Hepatocyte (in vitro differentiated cells): ENCODE measurements at places on chromosomes 1 and 21. TPM values are rescaled to one million over a fixed set of nuclear protein-coding genes. Genes with fewer than 3 reads are reported as not detected.

GRCh38 chr1:93640656-93641440 lies 40.8 kb downstream of the BCAR3 start:
- DNase-seq, result no peak

DNA sequence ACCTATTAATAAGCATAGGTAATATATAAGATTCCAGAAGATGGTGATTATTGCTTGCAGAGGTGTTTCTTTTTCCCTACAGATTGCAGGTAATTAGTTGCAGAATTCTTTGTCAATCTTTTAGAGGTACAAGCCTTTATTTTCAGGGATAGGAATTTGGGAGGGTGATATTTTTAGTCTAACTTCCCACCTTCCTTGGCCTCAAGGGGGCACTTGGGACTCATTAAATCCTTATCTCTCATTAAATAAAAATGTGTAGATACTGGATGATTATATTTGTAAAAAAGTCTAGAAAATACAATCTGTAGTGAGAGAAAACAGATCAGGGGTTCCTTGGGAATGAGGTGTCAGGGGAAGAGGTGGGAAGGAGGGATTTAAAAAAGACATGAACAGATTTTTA lies 179.2 kb downstream of the PATJ start:
- no peak for DNase-seq

GRCh38 chr1:9753121-9753531 lies 70.6 kb downstream of the CLSTN1 start:
- no peak for DNase-seq

DNA sequence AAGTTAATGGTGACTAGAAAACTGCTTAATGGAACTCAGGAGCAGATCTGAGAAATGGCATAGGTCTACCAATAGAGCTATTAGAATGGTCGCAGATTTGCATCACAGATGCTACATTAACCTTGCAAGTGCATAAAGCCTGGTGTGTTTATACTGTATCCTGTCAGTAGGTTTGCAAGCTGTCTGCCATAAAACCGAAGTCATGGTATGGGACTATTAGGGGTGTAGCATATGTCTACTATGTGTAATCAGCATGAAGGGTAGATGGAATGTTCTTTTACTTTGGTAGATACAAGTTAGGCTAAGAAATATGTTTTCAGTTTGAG lies 574.2 kb upstream of the ADGRL2 start:
- no peak for DNase-seq

DNA sequence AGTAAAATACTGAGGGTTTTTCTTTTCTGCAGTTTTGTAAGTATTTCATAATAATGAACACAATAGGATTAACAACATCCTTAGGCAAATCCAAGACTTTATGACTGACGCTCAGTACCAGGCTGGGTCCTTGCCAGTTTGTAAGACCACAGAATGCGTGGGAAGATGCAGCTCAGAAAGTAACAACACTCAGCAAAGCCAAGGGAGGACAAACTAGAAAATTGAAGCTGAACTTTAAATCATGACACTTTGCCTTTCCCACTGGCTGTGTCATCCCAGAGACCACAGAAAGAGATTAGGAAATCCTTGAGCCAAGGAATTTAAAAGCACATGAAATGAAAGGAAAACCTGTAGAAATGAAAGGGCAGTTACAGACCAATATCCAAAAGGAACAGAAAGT lies 426.3 kb upstream of the CHRM3 start:
- DNase-seq, result no peak

IL20 gene
- total RNA-seq, result not detected in 2 replicates

BRINP3 gene
- total RNA-seq, result 37.9 and 47.0 TPM in 2 replicates

CLCA2 gene
- total RNA-seq, result 0.08 TPM in 1 of 2 replicates, not detected in the other
